ENCODE measurements at places on chromosomes 1 and 21.
A peak's percentile ranks its signal among the peaks of the same experiment; 100 is the strongest.

DNA sequence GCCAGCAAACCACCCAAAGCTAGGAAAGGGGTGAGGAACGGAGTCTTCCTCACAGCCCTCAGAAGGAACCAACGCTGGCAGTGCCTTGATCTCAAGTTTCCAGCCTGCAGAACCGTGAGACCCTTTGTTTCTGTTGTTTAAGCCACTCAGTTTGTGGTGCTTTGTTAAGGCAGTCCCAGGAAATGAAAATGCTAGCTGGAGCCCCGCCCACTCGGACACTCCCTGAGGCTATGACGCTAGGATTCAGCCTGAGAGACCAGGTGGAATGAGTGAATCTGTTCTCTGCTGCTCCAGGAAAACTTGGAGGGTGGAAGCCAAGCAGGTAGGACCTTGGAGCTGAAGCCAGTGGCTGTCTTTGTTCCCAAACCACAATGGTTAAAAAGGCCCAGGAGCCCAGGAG is 196.5 kb upstream of the POU3F1 start:
- DNase-seq, result no peak

- DNase-seq, result no peak
These were observed 18.4 kb downstream of the MTHFR start for GRCh38 chr1:11787251-11787803.

DNA sequence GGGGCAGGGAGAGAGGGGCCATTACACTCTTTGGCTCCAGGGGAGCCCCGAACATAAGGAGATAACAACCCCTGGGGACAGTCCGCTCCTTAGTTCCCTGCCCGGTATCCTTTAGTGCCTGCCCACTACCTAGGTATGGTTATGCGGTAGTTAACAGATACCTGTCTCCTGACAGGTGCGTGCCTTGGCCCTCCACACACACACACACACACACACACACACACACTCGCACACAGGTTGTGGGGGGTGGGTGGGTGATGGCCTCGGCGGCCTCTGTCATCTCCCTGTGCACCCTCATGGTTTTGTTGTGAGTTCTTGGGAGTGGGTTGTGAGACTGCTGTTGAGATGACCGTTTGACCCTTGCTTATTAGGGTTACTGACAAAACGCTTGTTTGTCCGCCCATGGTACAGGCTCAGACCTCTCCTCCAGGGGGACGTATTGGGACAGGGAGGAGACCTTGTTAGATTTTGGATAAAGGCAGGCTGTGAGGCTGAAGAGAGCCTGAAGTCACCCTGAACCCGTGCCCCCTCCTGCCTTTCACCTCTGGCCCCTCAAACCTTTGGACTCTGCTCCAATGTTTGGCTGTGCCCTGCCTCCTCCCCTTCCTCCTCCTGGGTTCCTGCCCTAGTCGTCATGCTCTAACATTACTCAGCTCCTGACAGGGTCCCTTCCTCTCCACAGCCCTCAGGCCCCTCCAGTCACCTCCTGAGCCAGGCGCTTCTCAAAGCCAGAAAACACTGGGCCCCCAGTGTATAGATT is 979 bp downstream of the RASSF5 start:
- DNase-seq, result no peak

- DNase-seq, result no peak
These were observed 874.2 kb upstream of the ADGRL2 start for GRCh38 chr1:80926531-80926930.

DNA sequence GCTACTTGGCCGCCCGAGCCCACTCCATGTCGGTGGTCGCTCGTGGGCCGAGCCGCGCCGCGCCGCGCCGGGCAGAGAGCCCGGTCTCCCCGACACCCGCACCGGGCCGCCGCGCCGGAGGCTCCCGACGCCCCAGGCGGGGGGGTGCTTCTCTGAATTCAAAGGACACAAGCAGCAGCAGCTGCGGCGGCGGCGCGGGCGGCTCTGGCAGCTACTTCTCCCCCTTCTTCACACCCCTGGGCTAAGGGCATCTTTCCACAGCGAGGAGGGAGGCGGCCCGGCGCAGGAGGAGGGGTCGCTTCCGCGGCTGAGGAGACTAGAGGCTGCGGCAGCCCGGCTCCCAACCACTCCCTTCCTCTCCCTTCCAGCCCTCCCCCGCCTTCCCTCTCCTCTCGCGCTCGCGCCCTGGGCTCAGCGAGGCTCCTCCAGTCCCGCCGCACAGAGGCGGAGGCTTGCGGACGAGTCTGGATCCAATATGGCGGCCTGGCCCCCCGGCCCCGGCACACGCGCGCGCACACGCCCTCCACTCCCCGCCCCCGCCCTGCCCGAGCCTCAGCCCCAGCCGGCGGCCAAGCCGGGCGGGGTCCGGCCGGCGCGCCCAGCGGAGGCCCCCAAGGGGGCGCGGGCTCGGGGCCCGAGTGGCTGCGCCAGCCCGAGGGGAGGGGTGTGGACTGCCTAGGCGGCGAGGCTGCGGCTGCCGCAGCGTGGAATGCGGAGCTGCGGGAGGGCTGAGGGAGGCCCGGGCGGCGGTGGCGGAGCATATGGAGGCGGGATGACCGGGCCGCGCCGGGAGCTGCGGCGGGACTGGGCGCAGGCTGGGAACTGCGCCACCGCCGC is at the start of gene CDC42BPA:
Gene CDC42BPA, minus strand, starts transcription at position 477 of the 837 bp plus-strand sequence. CDS start 1,310 bp downstream, outside the sequence.
- peak; percentile 91 for DNase-seq

DNA sequence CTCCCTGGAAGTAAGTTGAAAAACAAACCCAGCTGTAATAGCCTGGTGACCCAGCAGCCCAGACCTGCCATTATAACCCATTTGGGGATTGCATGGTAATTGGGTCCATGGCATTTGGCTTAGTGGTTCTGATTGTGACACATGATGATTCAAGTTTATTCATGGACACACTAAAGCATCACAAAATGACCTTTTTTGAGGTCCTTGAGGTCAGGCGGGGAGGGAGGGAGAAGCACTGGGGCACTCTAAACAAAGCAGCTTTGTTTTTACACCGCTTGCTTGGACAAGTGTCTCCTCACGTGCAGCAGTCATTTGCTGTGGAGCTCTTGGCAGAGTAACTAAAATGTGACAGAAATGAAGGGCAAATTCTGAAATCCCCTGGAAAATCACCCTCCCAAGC is 241.0 kb upstream of the SGIP1 start:
- DNase-seq, result peak; percentile 85

DNA sequence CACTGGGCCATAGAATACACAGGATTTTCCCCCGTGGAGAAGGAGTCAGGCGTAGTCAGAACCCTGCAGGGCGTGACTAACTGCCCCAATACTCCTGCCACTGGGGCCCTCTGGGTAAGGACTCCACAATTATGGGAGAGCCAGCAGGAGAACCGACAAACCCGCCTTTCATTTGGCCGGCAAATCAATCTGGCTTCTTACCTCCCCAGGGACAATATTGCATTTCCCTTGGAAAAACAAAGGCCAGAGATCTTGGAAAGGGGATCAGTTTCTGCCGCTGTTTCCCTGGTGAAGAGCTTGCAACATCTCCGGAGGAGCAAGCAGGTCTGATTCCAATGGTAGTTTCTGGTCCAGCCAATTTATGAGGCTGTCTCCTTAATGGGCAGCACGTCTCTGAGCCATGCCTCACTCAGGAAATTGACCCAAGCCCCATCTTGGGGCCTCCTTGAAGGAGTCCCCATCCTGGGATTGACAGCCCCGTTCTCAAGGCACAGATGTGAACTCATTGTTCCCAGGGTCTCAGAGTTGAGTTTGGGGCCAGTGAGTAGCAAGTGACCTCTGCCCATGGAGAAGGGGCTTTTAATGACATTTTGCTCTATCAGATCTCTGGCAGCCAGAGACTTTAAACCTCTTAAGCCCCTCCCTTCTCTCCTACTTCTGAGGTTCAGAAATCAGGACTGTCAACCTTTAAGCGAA is 4.3 kb downstream of the TRABD2B start:
- no peak for DNase-seq

GRCh38 chr21:32719085-32719484 is 8.7 kb downstream of the SYNJ1 start:
- no peak for DNase-seq

GRCh38 chr1:35807614-35808449 is at the start of gene AGO4:
TSS of gene AGO4 (plus strand) at chr1:35808016. CDS start at chr1:35808417, 401 bp downstream.
- peak; percentile 55 for DNase-seq

DNA sequence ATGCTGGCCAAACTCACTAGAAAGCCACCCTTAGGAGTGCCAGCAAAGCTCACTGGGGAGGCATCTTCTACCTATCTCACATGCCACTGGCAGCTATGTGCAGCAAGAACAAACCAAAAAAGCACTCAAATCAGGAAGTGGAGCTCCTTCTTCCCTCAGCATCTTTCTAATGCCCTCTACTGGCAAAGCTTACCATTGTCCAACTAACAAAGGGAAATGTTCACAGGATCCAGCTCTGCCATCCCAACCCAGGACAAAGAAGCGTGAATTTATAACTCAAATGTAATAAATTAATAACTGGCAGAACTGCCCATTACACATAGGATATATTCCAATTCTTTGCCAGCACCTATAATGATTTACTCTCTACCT is 38.9 kb downstream of the LEPR start:
- peak; percentile 37 for DNase-seq

DNA sequence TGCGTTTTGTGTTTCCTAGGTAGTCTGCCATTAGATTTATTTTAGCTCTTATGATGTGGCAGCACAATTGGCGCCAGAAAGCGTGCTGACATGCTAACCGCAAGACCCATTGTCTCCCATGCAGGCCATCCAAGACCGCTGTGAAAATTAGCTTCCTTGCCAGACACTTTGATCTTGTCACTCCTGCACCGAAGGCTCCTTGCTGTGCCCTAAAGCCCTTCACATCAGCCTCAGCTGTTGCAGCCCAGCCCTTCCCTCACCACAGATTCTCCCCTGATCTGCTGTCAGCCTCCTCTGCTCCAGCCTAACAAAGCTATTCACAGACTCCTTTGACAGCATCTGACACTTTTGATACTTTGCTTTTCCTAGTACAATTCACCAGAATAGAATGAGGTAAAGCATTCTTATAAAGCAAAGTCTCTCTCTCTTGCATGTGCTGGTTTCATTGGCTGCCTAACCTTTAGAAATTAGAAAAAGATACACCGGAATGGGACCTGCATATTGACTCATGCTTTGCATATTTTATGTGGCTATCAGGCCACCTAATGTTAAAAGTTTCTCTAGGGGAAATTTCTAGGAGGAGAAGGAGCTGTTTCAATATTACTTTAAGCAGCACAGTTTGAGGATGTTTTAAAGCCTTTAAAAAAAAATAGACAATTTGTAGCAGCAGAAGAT is 280.3 kb upstream of the FMN2 start:
- no peak for DNase-seq

GRCh38 chr1:62333441-62333840 is 14.2 kb upstream of the KANK4 start:
- no peak for DNase-seq

DNA sequence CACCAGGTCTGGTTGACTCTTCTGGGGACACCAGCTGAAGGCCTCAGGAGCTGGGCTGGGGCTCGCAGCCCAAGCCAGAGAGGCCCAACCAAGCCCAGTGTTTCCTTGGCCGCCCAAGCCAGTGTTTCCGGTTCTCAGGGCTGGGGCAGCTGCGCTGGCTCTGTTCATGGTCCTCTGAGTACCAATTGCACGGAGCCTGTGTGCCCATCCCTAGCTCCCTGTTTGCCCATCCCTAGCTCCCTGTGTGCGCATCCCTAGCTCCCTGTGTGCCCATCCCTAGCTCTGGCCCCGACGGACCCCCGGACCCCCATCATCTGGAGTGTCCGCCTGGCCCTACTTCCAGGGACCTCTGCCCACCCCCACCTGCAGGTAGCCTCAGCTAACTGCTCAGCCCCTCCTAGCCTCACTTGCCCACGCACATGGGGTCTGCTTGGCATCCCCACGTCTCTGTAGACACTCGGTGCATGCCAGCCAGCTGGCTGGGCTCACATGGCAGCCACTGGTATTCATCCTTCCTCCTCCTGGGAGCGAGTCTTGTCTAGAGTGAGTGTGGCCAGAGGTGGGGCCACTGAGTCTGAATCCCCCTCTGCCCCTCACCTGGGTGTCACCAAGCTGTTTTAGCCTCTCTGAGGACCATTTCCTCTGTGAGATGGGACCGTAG is 64.0 kb downstream of the WNT9A start:
- DNase-seq, result no peak

DNA sequence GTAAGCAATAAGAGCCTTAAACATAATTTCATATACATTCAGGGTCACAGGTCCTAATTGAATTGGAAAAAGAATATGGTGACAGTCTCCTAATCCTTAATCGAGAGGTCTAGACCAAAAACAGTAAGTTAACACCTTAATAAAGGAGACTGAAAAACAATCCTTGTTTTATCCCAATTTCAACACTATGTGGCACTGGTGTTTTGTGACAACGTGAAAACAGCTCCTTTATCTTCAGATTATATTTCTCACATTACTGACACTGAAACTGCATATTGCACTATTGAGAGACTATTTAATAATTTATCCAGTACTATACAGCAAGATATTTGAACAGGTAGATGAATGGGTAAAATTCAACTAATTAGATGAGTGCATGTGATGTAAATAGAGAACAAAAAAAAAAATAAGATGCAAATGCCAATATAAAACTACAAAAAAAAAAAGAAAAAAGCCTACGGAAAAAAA is 34.1 kb downstream of the TP53BP2 start:
- peak; percentile 64 for DNase-seq

- DNase-seq, result no peak
These were observed 48.7 kb downstream of the UCK2 start for GRCh38 chr1:165876121-165876520.

DNA sequence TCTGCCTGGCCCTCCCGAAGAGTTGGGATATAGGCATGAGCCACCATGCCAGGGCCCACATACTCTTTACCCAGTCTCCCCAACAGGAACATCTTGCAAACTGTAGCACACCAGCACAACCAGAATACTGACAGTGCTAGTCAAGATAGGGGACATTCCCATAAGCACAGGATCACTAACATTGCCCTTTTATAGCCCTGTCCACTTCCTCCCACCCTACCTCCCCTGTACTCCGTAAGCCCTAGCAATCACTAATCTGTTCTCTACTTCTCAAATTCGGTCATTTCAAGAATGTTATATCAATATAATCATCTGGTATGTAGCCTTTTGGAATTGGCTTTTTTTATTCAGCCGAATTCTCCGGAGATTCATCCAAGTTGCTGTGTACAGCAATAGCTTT is 5.9 kb downstream of the SDHB start:
- no peak for DNase-seq

- no peak for DNase-seq
These were observed 48.8 kb downstream of the ZFYVE9 start for GRCh38 chr1:52190500-52191252.

DNA sequence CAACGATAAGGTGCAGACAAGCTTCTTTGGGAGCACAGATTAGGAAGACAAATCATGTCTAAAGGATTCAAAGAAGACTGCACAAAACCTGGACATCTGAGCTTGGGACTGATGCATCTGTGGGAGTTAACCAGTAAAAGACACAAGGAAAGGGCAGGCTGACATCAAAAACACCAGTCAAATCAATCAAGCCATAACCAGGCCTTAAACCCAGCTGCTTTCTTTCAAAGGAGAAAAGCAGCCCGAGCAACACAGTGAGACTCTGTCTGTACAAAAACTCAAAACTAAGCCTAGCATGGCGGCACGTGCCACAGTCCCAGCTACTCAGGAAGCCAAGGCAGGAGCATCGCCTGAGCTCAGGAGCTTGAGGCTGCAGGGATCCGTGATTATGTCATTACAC is 411.6 kb downstream of the SMYD3 start:
- no peak for DNase-seq

DNA sequence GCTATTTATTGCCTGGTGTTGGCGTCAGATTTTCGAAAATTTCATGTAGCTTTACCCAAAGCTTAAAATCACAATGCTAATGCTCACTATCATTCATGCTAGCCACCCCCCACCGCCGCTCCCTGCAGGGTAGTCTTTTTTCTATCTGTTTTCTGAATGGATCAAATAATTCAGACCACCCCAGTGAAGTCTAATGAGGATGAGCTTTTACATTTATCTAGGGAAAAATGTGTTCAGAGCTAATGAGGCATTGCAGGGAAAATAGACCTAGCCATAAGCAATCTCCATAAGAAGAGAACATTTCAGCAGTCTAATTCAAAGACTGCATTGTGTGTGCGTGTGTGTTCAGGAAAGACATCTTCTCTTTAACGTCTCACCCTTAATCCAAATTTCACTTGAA is 533.0 kb upstream of the PRMT6 start:
- DNase-seq, result no peak
